ENCODE measurements at places on chromosomes 16 and 17.

- DNase-seq = no peak
Measured at GRCh38 chr17:78238823-78239488, 7.5 kb downstream of the TMEM235 start.

- DNase-seq = no peak
Measured at GRCh38 chr16:13390093-13390985, 488.9 kb downstream of the SHISA9 start.

DNA sequence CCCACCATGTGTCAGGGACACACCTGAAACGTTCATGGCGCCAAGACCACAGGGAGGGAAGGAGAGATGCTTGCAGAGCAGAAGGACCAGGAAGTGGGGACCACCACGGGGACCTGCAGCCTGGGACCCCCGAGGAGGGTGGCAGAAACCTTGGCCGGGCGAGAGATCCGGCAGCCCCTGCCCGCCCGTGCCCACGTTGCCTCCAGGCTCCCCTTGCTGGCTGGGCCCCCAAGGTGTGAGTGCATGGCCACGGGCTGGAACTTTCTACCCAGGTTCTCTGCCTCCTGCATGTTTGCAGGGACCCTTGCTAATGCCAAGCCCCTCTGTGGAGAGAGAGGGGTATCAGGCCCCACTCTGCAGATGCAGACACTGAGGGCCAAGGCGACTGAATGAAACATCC is 50.4 kb downstream of the USP22 start:
- no peak for DNase-seq

DNA sequence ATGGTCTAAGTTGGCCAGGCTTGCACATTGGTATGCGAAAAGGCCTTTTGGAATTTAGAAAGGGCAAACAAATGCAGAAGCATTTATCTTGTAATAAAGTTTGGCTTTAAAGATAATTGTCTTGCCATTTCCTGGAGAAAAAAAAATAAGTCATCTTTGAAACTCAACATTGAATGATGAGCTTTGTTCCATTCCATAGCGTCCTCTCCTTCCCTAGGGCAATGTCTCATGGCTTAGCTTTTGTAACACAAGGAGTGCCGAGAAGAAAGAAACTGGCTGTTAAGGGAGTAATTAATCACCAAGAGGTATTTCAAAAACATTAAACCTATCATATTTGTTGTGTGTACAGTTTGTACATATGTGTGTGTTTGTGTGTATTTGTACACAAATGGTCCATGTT is 372.3 kb downstream of the NPIPA8 start:
- DNase-seq = no peak

- DNase-seq = no peak
Measured at GRCh38 chr16:77732241-77732946, 10.1 kb downstream of the NUDT7 start.

DNA sequence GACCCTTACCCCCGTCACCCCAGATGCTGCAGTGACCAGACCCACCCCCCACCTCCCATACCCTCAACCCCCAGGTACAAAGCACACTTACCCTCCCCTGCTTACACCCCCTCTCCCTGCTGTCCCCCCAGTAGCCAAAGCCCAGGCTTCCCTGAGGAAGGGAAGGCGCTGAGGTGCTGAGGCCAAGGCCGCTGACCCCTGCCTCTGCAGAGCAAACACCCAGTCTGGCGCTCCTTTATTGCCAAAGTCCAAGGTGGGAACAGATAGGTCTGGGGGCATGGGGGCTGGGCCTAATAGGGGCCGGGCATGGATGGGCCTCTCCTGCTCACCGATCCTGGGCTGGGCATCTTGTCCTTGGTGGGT is 683 bp downstream of the LCAT start:
- no peak for DNase-seq

- DNase-seq = peak; percentile 52
Measured at GRCh38 chr17:44376124-44376523, 12.5 kb upstream of the FAM171A2 start.

DNA sequence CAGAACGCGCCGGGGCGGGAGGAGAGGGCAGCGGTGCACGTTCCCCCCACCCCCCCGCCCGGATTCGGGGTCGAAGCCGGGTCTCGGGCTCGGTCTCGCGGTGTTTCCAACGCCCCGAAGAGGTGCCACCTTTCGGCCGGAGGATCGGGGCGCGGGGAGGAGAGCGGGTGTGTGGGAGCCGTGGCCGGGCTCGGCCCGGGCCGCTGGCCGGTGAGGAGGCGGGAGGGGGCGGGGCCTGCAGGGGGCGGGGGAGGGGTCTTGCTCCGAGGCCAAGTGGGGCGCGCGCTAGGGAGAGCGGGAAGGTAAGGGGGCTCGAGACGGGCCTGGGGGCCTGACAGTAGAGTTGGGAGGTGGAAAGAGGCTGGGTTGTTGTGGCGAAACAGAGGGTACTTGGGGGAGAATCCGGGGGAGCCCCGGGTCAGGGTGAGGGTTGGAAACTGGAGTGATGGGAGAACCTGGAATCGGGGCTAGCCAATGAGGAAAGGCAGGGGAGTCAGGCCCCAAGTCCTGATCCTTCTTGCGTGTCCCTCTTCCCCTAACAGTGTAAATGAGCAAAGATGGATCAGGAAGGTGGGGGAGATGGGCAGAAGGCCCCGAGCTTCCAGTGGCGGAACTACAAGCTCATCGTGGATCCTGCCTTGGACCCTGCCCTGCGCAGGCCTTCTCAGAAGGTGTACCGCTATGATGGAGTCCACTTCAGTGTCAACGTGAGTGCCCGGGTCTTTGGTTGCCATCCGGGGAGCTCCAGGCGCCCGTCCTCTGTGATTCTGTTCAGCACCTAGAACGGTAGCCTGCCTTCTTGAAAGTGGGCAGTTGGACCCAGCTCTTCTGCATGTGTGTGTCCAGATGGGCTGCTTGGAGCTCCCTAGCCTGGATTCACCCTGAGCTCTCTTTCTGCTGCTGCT is 873 bp downstream of the SETD1A start:
- DNase-seq = no peak

- no peak for DNase-seq
Measured at GRCh38 chr17:51103451-51103850, 17.2 kb downstream of the SPAG9 start.

DNA sequence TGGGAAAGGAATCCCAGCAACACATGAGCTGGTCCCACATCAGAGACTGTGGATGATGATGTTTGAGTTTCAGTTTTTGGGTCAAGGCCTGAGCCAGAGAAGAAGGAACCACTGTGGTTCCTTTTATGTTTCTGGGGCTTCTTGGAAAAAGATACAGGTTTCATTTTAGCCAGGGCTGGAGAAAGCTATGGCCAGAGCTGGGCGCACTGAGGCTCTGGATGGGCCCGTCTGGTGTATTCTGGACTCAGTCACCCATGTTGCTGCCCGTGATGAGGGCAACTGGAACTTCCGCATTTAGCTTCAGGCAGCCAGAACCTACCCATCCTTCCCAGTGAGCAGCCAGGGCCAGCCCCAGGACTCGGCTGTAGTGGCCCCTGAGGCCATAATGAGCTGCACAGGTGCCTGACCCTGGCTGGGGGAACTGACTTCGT is 15.0 kb upstream of the PITPNA start:
- no peak for DNase-seq

- DNase-seq = no peak
Measured at GRCh38 chr17:76179496-76180467, 38.7 kb upstream of the FOXJ1 start.

- DNase-seq = no peak
Measured at GRCh38 chr16:89080196-89080853, 13.3 kb upstream of the ACSF3 start.

GRCh38 chr17:59669411-59669810 is 37.8 kb downstream of the PTRH2 start:
- no peak for DNase-seq

DNA sequence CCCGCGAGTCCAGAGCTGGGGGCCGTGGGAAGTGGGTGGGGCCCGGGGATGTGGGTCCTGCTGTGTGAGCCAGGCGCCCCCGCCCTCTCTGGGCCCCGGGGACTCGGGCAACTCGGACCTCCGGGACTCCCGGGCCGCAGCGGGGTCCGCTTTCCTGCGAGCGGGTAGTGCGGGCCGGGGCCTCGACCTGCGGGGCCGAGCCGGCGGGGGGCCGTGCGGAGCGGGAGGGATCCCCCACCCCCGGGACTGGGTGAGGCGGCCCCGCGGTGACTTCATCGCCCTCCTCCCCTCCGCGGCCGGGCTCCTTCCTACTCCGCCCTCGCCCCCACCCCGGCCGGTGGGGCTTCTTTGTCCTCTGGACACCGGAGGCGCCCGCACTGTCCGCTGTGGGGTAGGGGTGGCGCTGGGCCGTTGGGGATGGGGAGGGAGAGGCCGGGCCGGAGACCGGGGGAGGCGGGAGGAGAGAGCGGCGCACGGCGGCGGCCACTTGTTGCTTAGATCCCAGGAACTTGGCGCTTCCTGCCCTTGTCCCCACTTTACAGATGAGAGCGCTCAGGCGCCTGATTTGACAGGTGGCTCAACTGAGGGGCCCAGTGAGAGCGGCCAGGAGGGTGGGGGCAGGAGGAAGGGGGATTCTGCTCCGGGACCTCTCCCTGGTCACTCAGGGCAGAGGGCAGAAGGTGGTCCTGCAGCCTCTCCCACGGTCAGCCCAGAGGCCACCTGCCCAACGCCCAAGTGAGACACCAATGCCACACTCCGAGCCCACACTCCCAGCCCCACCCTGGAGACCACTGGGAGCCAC is 874 bp downstream of the CMTM3 start:
- DNase-seq = peak; percentile 49

DNA sequence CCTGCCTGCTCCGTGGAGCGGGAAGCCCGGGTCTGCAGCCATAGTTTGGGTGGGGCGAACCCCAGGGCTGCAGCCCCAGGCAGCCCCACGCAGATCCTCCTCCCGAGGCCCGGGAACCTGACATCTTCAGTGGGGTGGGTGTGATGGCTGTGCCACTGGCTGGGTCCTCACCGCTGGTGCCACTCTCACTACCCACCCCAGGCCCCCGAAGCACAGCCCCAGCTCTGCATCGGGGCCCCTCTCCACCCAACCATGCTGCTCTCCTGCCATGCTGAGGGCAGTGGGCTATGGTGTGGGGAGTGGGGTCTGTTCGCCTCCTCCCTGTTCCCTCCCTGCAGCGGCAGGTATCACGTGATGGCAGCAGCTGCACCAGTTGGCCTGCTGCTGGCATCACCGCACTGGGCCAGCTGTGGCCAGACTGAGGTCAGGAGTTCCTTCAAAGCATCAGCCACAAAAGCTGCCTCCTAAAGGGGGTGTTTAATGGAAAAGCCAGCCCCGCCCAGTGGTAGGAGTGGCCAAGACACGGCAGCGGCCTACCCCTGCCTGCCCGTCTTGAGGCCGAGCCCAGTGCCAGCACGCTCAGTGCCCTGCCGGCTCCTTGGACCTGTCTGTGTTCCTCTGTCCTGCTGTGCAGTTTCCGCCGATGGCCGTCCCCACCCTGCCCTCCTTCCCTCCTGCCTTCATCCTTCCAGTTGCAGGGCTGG is 10.8 kb downstream of the KCTD5 start:
- no peak for DNase-seq

DNA sequence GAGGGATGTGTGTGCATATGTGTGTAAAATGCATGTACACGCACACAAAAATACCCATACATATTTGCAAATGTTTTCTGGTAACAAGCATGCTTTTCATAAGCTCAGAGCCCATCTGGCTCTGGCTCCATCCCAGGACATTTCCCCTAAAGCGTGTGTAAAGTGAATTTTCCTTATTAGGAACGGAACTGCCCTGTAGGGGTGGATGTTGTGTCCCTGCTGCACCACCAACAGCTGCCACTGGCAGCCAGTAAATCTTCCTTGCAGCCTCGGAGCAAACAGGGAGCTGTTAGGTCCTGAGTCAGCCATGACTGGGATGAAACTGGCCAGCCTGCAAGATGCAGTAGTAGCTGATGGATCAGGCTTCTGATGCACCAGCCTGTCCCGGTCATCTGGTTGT is 393.5 kb downstream of the UTP18 start:
- no peak for DNase-seq

DNA sequence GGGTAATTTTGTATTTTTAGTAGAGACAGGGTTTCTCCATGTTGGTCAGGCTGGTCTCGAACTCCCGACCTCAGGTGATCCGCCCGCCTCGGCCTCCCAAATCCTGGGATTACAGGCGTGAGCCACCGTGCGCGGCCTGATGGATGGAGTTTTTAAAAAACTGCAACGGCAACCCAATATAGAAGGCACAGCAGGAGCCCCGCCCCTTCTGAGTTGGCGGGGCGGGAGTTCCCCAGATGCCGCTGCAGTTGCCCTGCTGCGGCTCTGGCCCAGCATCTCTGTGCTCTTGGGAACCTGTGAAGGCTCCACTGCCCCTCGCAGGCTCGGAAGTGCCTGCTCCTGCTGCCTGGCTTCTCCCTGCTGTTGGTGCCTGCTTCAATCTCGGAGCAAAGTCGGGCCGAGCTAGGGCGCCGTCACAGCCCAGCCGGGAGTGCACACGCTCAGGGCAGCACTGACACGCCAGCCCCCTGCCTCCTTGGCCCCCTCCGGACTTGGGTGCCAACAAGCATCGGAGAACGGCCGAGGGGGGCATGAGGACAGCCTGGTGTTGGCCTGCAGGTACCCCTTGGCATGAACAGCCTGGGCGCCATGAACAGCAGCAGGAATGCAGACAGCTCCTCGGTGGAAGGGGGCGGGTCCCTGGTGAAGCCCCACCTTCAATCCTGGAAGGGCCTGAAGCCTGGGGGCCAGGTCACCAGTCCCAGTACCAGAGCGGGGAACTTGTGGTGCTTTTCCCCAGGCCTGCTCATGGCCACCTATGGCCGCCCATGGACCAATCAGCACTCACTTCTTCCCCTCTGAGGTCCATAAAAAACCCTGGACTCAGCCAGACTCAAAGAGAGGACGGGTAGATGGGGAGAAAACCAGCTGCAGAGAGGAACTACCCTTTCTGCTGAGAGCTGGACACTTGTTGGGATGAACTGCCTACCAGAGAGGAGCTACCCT is 2.3 kb upstream of the NT5M start:
- peak; percentile 69 for DNase-seq

DNA sequence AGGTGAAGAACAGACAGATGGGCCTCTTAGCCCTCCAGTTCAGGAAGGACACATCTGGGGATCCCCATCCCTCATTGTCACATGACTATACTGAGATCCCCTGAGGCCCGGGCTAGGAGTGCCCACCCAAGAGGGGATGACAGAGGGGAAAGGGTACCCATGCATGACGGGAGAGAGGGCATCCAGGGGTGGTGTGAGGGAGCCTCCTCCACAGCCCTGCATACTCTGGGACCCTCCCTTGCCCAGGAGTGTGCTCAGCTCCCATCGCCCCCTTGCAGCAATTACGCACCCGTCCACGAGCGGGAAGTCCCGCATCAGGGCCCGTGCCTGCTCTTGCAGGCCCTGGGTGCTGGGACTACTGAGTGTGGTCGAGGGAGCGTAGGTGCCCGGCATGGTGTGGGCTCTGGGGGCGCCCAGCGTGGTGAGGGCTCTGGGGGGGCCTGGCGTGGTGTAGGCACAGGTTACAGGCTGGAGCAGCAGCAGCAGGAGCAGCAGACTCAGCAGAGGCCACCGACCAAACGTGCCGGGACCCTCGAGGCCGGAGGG is 6.5 kb downstream of the DPEP2 start:
- DNase-seq = no peak

- DNase-seq = peak; percentile 63
Measured at GRCh38 chr17:57986841-57987580, 1.0 kb downstream of the VEZF1 start.

DNA sequence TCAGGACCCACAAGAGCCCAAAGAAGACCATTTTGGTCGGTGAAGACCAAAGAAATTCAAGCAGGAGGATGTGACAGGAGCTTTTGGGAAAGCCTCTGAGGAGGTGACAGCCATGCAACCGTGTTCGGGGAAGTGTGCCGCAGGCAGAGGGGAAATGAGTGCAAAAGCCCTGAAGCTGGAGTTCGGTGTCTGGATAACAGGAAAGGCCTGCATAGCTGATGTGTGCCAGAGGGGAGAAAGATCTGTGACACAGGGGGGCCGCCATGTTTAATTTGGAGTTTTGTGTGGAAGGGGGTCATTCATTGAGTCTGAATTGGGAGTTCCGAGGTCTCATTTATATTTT is 870 bp upstream of the ZC3H7A start:
- DNase-seq = peak; percentile 39

GRCh38 chr16:58026139-58026704 is 668 bp downstream of the MMP15 start:
- DNase-seq = peak; percentile 15

Data from stimulated activated naive CD8-positive, alpha-beta T cell treated with anti-CD3 and anti-CD28 coated beads, Interleukin-15, Interleukin-2, amounts not matched to agents 100 U/mL and 50 U/mL, for 24 hours (primary cell).